ENCODE measurements at places on chromosomes 11 and 22.
A peak's percentile ranks its signal among the peaks of the same experiment; 100 is the strongest.

DNA sequence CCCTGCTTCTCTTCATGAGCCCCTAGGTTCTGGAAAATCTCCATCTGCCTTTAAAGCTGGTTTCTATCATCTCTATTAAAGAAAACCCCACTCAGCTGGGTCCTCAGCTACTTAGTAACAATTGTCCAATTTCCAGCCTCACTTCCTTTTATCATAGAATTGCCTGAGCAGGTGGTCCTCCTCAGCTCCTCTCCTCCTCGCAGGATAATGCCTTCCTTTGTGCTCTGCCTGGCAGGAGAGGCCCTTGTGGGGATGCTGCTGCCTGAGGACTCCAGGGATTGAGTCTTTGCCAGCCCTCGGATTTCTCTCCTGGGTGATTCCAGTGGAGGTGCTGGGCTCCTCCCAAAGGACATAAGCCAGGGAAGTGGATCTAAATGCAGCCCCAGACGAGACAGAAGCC, 448.3 kb downstream of the INSC start:
- DNase-seq: no peak
- no peaks in the 10 kb centered on the region for H3K36me3 ChIP-seq
- H3K27ac ChIP-seq: no peak overlapping the region

DNA sequence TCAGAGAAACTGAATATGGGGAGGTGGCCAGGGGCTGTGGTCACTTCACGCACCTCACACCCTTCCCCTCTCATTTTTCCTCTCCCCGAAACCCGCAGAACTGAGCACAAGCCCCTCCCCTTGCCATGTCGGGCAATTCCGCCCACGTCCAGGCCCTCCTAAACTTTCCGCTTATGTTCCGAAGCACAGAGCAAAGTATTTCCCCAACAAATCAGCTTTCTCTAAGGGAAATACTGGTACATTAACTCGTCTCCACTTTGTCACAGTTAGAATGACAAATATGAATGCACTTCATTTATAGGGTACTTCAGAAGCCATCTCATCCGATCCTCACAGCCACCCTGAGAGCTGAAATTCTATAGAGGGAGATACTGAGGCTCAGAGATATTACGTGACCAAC, 94.7 kb upstream of the TMEM45B start:
- DNase-seq: no peak
- no peaks in the 10 kb centered on the region for H3K36me3 ChIP-seq
- peaks cover 16% of the 10 kb centered on the region for H3K4me1 ChIP-seq
- no peak overlapping the region for H3K27ac ChIP-seq
- H3K4me3 ChIP-seq: no peak overlapping the region

GRCh38 chr11:13207665-13208594, 69.7 kb upstream of the BMAL1 start:
- no peak overlapping the region for H3K4me3 ChIP-seq
- no peaks in the 10 kb centered on the region for H3K36me3 ChIP-seq
- DNase-seq: no peak
- H3K27ac ChIP-seq: peak overlapping the region; percentile 26

DNA sequence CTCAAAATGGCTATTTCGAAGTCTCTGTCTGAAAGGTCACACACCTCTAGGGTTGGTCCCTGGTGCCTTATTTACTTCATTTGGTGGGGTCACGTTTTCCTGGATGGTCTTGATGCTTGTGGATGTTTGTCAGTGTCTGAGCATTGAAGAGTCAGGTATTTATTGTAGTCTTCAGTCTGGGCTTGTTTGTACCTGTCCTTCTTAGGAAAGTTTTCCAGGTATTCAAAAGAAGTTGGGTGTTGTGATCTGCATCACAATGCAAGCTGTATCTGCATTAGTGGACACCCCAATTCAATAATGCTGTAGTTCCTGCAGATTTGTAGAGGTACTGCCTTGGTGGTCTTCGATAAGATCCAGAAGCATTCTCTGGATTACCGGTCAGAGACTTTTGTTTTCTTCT, 63.5 kb upstream of the TP53AIP1 start:
- H3K36me3 ChIP-seq: no peaks in the 10 kb centered on the region
- no peak overlapping the region for H3K4me3 ChIP-seq
- no peak overlapping the region for H3K27ac ChIP-seq
- no peaks in the 10 kb centered on the region for H3K27me3 ChIP-seq

DNA sequence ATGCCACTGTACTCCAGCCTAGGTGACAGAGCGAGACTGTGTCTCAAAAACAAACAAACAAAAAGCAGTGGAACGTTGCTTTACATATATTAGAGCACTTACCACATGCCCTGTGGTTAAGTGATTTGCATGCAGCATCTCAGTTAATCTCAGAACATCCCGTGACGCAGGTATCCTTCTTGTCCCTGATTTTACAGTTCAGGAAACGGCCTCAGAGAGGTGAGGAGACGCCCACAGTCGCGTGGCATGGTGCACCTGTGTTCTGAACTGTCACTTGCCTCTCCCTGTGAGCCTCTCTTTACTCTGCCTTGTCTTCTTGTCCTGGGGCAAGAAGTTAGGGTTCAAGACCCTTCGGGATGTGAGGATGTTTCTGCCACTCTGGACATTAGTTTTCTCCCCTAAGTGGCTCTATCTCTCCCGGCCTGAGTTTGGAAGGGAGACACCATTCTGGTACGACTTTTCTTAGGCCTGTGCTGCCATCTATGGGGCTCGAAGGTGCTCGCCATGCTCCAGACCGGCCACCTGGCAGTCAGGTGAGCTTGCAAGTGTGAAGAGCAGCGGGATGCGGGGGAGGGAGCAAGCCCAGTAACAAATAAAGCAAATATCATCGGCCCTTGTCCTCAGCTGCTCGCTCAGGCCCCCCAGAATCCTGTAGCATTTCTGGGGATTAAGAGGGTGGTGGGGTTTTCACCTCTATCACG, 25.6 kb downstream of the YWHAH start:
- no peaks in the 10 kb centered on the region for H3K27me3 ChIP-seq
- no peaks in the 10 kb centered on the region for H3K4me1 ChIP-seq
- no peaks in the 10 kb centered on the region for H3K36me3 ChIP-seq
- peak; percentile 78 for DNase-seq

DNA sequence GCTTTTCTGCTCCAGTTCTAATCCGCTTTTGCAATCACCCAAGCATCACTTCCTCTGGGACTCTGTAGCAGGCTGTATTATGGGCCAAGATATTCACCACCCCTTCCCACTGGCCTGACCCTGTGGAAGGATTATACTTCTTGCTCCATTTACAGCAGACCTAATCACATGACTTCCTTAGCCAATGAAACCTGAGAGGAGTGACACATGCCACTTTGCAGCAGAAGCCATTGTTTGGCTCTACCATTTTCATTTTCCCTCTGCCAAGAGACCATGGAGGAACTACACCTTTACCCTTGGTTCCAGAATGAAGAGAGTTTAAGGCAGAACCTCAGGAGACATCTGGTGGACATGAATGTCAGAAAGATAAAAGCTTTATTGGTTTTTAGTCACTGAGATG, 134.9 kb upstream of the HSD17B12 start:
- no peak overlapping the region for H3K4me3 ChIP-seq
- DNase-seq: no peak
- no peaks in the 10 kb centered on the region for H3K4me1 ChIP-seq
- no peaks in the 10 kb centered on the region for H3K36me3 ChIP-seq
- H3K27me3 ChIP-seq: no peaks in the 10 kb centered on the region

GRCh38 chr11:128497061-128497775, 90.1 kb downstream of the ETS1 start:
- no peaks in the 10 kb centered on the region for H3K27me3 ChIP-seq
- H3K27ac ChIP-seq: peak overlapping the region; percentile 93
- no peak for DNase-seq
- peaks cover 98% of the 10 kb centered on the region for H3K4me1 ChIP-seq
- H3K4me3 ChIP-seq: no peak overlapping the region

DNA sequence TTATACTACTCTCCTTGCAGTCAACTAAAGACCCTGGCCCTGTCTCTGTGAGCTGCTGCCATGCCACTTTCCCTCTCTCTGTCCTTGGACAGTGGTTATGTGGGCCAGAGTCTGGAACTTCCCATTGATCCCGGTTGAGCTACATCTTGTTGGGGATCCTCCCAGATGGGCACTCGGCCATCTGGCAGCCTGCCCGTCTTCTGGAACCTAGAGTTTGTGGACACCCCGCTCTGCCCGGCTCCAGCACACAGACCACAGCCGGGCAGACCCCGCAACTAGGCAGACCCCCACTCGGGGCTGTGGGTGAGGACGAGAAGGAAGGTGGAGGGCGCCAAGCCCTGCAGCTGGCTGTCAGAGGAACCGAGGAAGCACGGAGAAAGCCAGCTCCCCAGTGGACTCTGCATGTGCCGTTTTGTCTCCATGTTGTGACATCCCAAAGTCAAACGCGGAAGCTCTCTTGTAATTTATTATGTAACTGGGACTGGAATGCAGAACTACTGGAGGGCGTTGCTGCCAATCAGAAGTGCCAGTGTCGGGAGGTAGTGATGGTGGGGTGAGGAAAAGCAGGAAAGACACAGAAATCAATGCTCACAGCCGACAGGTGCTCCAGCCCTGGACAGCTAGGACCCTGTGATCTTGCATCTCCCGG, 207.7 kb downstream of the CEP164 start:
- DNase-seq: no peak
- H3K27ac ChIP-seq: no peak overlapping the region
- H3K27me3 ChIP-seq: peaks cover 4% of the 10 kb centered on the region
- H3K4me1 ChIP-seq: no peaks in the 10 kb centered on the region
- no peaks in the 10 kb centered on the region for H3K36me3 ChIP-seq
- H3K4me3 ChIP-seq: no peak overlapping the region

GRCh38 chr11:10192036-10192435, 102.0 kb downstream of the SBF2 start:
- peaks cover 16% of the 10 kb centered on the region for H3K36me3 ChIP-seq
- H3K27me3 ChIP-seq: no peaks in the 10 kb centered on the region
- H3K27ac ChIP-seq: no peak overlapping the region
- DNase-seq: no peak
- no peaks in the 10 kb centered on the region for H3K4me1 ChIP-seq

- H3K36me3 ChIP-seq: no peaks in the 10 kb centered on the region
- no peak for DNase-seq
- H3K27me3 ChIP-seq: no peaks in the 10 kb centered on the region
These were observed 108.4 kb upstream of the ZC3H12C start for GRCh38 chr11:109984634-109985289.

DNA sequence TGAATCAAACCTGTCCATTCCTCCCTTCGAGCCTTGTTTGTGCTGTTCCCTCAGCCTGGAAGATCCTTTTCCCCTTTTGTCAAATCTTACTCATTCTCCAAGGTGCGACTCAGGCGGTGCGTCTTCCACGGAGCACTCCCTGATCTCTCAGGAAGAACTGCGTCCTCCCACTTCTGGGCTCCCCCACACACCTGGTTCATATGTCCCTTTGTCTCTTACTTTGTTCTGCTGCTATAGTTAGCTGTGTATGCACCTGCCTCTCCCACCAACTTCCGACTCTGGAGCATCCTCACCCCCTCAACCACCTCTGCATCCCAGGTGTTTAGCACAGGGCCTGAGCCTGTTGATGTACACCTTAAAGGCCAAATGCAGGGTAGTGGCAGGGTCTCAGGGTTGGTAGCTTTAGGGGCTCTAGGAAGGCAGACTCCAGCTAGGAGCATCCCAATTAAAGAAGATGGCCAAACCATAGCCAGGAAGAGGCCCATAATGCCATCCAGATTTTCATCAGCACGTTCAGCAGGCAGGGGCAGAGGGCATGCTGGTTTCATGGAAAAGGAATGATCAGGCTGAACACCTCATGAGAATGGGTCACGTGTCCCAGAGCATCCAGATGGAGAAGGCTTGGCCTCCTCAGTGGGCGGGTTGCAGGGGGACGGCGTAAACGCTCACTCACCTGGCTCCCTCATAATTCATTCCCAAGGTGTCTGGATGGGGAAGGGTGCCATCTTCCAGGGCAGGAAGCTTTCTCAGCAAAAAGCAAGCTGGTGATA, 20.1 kb downstream of the PTPN5 start:
- H3K4me1 ChIP-seq: no peaks in the 10 kb centered on the region
- H3K27ac ChIP-seq: no peak overlapping the region
- H3K36me3 ChIP-seq: no peaks in the 10 kb centered on the region
- no peaks in the 10 kb centered on the region for H3K27me3 ChIP-seq

- H3K27me3 ChIP-seq: no peaks in the 10 kb centered on the region
- H3K4me3 ChIP-seq: peak overlapping the region; percentile 88
- peaks cover 7% of the 10 kb centered on the region for H3K4me1 ChIP-seq
These were observed 7.0 kb downstream of the RASSF7 start for GRCh38 chr11:567629-568292.

GRCh38 chr22:19941365-19942082, at the start of the genes COMT and TXNRD2:
TSS of gene COMT (plus strand) at chr22:19941772. CDS start at chr22:19962527, 20,755 bp downstream.
TSS of gene TXNRD2 (minus strand) at chr22:19941818. CDS start at chr22:19941803, 15 bp downstream.
- H3K4me1 ChIP-seq: peaks cover 14% of the 10 kb centered on the region
- H3K36me3 ChIP-seq: peaks cover 20% of the 10 kb centered on the region
- H3K27me3 ChIP-seq: no peaks in the 10 kb centered on the region
- peak within 1 kb of the TSS; percentile 94 for H3K27ac ChIP-seq

DNA sequence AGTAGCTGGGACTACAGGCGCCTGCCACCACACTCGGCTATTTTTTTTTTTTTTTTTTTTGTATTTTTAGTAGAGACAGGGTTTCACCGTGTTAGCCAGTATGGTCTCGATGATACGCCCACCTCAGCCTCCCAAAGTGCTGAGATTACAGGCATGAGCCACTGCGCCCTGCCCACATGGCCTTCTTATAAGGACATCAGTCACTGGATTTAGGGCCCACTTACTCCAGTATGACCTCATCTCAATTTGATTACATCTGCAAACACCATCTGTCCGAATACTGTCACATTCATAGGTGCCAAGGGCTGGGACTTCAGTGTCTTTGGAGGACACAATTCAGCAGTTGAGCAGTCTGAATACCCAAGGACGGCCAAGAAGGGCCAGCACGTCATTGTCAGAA, 8.2 kb upstream of the PRR5 start:
- no peaks in the 10 kb centered on the region for H3K36me3 ChIP-seq
- DNase-seq: no peak
- no peaks in the 10 kb centered on the region for H3K4me1 ChIP-seq
- no peak overlapping the region for H3K27ac ChIP-seq

- DNase-seq: no peak
- H3K36me3 ChIP-seq: no peaks in the 10 kb centered on the region
- H3K4me1 ChIP-seq: no peaks in the 10 kb centered on the region
- no peak overlapping the region for H3K27ac ChIP-seq
- peaks cover 34% of the 10 kb centered on the region for H3K27me3 ChIP-seq
- H3K4me3 ChIP-seq: no peak overlapping the region
These were observed 4.1 kb upstream of the ARHGAP20 start for GRCh38 chr11:110716361-110716760.

GRCh38 chr11:57647960-57648800, 1.5 kb downstream of the YPEL4 start:
- no peak overlapping the region for H3K27ac ChIP-seq
- peaks cover 29% of the 10 kb centered on the region for H3K27me3 ChIP-seq
- H3K36me3 ChIP-seq: no peaks in the 10 kb centered on the region
- H3K4me3 ChIP-seq: no peak overlapping the region

GRCh38 chr11:78218707-78219492, 30.2 kb downstream of the USP35 start:
- no peaks in the 10 kb centered on the region for H3K36me3 ChIP-seq
- no peaks in the 10 kb centered on the region for H3K4me1 ChIP-seq
- H3K27ac ChIP-seq: no peak overlapping the region
